ENCODE measurements at places on chromosomes 5 and 9.

GRCh38 chr9:90447773-90448172 lies 194.9 kb downstream of the DIRAS2 start:
- DNase-seq, result no peak

- DNase-seq, result no peak
Measured at GRCh38 chr5:30001826-30002225, 1191.7 kb upstream of the CDH6 start.

GRCh38 chr5:54186108-54186507 lies 124.3 kb downstream of the ARL15 start:
- DNase-seq, result no peak

DNA sequence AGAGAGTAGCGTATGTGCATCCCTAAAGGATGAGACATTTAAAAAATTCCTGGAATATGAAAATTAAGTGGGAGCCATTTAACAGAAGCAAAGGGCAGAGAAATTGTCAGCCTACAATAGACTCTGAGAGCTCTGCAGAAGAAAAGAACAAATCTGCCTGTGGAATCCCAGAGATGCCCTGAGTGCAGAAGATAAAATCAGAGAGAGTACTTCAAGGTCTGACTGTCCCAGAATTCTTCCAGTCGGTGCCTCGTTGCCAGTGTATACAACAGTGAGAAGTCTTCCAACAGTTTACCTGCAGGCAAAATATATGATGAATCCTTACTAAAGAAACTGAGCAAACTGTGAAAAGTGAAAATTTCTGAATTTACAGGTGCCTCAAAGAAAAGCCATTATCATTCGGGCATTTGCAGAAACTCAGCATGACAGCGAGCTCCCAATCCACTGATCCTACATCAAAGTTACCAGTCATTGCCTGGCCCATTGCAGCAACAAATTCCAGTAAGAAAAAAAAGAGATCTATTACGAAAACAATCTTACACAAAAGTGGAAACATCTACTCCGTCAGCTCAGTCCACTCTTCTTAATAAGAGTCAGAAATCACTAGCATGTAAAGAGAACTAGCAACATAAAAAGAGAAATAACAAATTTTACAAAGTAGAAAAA lies 92.8 kb upstream of the VCAN start:
- DNase-seq, result no peak

DNA sequence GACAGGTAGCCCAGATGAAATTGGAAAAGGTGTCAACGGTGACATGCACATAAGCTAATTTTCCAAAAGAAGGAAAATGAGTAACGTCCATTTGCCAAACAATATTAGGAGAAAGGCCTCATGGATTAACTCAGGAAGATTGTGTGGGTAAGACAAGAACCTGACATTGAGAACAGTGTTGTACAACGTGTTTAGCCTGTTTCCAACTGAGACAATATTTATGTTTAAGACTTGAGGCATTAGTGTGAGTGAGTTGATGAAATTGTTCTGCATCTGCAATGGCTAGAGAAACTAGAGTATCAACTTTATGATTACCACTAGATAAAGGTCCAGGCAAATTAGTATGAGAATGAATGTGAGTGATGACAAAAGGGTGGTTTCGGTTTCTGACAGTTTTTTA lies 191.3 kb upstream of the RAI14 start:
- DNase-seq, result no peak

DNA sequence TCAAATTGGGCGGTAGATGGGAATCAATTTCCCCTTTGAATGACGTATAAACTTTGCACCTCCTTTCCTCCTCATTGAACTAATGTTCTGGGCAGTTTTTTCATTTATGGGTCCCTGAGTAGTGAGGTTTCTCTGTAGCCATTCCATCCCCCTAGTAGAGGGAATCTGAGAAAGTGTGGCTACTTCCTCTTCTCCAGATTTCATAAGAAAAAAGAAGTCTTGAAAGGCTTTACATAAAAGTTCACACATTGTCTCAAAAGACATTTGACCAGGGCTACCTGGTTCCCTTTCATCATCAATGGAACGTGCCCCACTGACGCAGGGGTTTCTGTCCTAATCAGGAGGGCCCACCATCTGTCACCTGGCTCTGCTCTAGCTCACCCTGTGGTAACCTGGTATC lies 57.3 kb downstream of the CTSL start:
- DNase-seq, result no peak

- no peak for DNase-seq
Measured at GRCh38 chr5:170551076-170551475, 47.3 kb downstream of the KCNIP1 start.

DNA sequence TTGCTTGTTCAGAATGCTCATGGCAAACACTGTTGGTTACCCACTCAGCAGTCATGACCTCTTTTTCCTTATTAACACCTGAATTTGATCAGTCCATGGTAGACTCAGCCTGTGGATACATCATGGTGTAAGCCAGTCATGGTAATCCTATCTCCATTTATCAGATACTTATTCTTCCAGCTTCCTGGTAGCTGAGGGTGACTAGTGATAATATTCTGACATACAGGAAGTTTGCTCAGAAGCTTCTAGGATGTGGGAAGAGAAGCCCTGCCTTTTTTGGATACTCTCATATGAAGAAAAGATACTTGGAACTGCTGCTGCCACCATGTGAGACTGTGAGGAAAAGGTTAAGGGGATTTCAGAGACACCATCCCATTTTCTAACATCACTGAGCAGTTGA lies 7.3 kb downstream of the GDA start:
- DNase-seq, result no peak

- DNase-seq, result no peak
Measured at GRCh38 chr5:179312557-179313235, 32.6 kb downstream of the ADAMTS2 start.

GRCh38 chr9:10613419-10613818 lies 617 bp upstream of the PTPRD start:
- no peak for DNase-seq

DNA sequence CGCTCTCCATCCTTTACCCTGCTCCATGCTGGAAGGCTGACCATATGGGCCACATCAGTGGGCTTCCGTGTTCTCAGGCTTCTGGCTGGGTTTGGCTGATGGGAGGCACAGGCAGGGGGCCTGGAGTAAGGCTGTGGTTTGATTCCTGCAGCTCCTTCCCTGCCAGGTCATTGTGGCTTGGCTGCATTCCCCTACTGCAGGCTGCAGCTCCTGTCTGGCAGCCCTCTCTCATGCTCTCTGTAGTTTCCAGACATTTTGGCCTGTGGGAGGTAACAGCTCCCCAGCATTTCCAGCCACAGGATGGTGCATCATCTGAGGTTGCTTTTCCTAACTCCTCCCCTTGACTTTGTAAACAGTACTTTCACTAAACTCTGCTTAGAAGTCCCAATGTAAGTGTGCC lies 102.0 kb upstream of the PTPN3 start:
- DNase-seq, result peak; percentile 51

Measured in mesenchymal stem cell (in vitro differentiated cells and primary cell).